MM.1S (cell line): ENCODE measurements at places on chromosomes 13 and 19.

GRCh38 chr13:110154410-110154933, 152.5 kb downstream of the COL4A1 start:
- DNase-seq, result no peak

- no peak for DNase-seq
Measured at GRCh38 chr13:29577136-29578051, 18.1 kb downstream of the SLC7A1 start.

GRCh38 chr13:41224113-41225110, 30.0 kb upstream of the KBTBD7 start:
- DNase-seq, result no peak

DNA sequence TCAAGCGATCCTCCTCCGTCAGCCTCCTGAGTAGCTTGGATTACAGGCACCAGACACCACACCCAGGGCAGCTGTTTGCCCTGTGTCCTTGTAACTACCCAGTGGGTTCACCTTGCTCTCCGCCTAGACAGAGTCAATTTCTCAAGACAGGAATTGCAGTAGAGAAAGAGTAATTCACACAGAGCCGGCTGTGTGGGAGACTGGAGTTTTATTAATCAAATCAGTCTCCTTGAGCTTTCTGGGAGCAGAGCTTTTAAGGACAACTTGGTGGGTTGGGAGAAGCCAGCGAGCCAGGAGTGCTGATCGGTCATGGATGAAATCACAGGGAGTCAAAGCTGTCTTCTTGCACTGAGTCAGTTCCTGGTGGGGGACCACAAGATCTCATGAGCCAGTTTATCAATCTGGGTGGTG, 20.6 kb upstream of the ADGRE1 start:
- DNase-seq, result no peak

DNA sequence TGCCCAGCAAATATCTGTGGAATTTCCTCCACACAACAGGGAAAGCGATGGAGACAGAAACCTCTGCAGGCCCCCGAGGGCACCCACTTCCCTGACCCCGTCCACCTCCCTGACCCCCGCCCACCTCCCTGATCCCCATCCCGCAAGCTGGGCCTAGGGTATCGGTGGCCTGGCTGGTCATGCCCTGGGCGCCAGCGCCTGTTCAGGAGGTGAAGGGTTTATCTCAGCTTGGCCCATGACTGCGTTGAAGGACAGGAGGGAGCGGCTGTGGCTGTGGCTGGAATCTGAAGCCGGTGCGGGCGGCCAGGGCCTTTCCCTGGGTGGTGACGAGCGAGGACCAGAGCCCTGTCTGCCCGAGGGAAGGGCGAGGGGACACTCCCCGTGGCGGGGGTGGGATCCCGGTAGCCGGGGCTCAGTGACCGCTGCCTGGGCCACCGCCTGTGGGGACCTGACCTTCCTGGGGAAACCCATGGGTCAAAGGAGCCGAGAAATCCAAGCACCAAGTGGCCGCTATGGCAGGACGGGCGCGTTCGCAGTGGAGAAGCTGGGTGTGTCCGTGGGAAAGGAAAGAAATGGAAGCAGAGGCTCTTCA, 20.7 kb downstream of the GAS6 start:
- no peak for DNase-seq
